ENCODE measurements at places on chromosomes 2 and 18. TPM values are rescaled to one million over a fixed set of nuclear protein-coding genes. Genes with fewer than 3 reads are reported as not detected.

Gene METAP1D
- total RNA-seq = 3.5 TPM

Gene KCNIP3
- 0.96 TPM for total RNA-seq

Gene CHRNG
- not detected for total RNA-seq

Gene ZSCAN30
- total RNA-seq = 5.9 TPM

Gene IAH1
- total RNA-seq = 32.2 TPM

Gene RBKS
- total RNA-seq = 4.5 TPM

Gene VIT
- total RNA-seq = 2.6 TPM

Gene GPR45
- not detected for total RNA-seq

Gene IL1F10
- not detected for total RNA-seq

Gene CXCR4
- total RNA-seq = 3.6 TPM

Gene MYO5B
- 29.6 TPM for total RNA-seq

Gene CDCA7
- total RNA-seq = 14.5 TPM

Gene DNAJC27
- 2.2 TPM for total RNA-seq

Gene DAW1
- total RNA-seq = not detected

Gene IGFBP2
- 192 TPM for total RNA-seq

Gene TPRKB
- 28.3 TPM for total RNA-seq

Gene TRIB2
- total RNA-seq = 12.7 TPM

Gene SLC5A7
- total RNA-seq = not detected

Gene HJURP
- 9.4 TPM for total RNA-seq

Gene CDH20
- total RNA-seq = not detected

Gene SOX11
- total RNA-seq = not detected

Gene ZNF513
- 11.4 TPM for total RNA-seq

Gene B3GNT2
- total RNA-seq = 20.2 TPM

Gene GPR35
- 0.24 TPM for total RNA-seq

Gene ANKRD53
- total RNA-seq = 0.40 TPM

Gene DSEL
- 0.48 TPM for total RNA-seq

Gene CLEC4F
- not detected for total RNA-seq

Data from esophagus mucosa (tissue), 1 donor.